ENCODE measurements at places on chromosomes 6 and 20.

- DNase-seq: no peak
Observed at GRCh38 chr6:11766043-11766442, 12.6 kb downstream of the ADTRP start.

DNA sequence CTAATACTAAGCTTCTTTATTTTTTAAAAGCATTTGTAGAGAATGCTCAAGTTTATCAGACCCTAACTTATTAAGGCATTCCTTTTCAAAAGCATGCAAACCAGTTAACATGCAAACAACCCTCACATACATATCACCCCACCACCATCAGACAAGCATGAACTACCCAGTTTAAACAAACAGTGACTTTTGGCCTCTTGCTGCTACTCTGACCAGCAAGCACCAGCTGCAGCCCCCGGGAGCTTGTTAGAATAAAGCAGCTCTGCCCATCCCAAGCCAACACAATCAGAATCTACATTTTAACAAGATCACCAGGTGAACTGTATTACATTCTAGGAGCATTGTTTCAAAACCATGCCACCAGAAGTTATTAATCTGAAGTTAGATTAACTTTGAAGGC, 5.9 kb upstream of the NUP153 start:
- DNase-seq: no peak

DNA sequence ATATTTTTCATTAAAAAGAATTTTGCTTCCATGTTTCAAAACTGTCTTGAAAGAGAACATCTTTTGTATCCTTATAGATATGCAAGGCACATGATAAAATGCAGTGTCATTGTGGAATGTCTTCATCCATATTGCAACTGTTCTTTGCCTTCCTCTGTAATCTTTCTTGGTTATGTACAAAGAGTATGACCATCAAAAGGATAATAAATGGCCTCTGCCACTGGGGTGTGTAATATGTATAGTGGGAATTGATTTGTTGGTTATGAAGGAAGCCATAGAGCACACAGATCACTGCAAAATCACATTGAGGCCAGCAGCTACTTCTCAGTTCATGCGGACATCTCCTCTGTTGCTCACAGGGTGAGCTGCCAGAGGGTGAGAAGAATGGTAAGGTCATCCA, 703.5 kb downstream of the TFAP2A start:
- no peak for DNase-seq

DNA sequence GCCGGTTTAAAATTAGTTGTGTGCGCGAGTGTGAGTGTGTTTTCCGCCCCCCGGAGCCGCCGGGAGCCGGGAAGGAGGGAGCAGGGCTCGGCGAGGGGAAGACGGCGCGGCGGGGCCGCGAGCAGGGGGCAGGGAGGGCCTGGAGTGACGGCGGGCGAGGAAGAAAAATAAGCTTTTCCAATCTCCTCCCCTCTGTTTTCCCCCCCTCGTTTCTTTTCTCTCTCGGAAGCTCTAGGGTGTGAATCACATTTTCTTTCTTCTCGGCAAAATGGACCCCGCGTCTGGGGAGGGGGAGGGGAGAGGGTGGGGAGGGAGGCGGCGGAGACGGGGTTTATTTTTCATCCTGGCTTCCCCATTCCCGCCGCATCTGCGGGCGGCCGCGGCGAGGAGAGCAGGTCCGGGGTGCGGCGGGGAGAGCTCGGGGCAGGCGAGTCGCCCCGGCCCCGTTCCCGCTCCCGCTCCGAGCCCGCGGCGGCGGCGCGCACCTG, 881 bp downstream of the BICRAL start:
- no peak for DNase-seq

GRCh38 chr6:146739696-146740095, 140.9 kb downstream of the ADGB start:
- DNase-seq: no peak

DNA sequence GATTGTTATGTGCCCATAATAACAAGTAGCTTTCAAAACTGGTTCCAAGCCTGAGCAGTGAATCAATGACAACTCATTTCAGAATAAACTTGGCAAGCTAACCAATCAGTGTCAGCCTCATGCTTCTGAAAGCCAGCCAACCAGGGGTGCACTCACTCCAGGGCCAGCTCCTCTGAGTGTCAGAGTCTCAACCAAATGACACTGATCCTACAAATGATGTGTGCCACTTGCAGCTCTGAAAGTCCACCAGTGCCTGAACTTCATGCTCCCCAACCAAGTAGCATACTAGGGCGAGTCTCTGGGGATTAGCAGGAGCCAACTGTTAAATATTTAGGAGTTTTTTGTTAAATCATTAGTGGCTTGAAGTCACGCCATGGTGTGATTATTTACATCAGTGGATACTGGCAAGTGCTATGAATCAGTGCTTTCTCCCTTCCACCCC, 4.5 kb downstream of the IYD start:
- DNase-seq: no peak

GRCh38 chr6:63734923-63735322, 99.3 kb downstream of the PHF3 start:
- no peak for DNase-seq

- DNase-seq: no peak
Observed at GRCh38 chr6:136499370-136499769, 50.9 kb downstream of the MAP7 start.

DNA sequence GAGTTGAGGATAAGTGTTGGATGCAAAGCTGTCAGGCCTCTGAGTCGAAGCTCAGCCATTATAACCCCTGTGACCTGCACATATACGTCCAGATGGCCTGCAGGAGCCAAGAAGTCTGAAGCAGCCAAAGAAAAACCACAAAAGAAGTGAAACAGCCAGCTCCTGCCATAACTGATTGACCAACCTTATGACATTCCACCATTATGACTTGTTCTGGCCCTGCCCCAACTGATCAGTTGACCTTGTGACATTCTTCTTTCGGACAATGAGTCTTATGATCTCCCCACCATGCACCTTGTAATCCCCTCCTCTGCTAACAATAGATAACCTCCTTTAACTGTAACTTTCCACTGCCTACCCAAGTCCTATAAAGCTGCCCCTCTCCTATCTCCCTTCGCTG, 133.7 kb upstream of the AGPAT4 start:
- DNase-seq: no peak

- no peak for DNase-seq
Observed at GRCh38 chr6:126546541-126547120, 206.7 kb downstream of the CENPW start.

- no peak for DNase-seq
Observed at GRCh38 chr6:151119823-151120524, 119.8 kb upstream of the AKAP12 start.

DNA sequence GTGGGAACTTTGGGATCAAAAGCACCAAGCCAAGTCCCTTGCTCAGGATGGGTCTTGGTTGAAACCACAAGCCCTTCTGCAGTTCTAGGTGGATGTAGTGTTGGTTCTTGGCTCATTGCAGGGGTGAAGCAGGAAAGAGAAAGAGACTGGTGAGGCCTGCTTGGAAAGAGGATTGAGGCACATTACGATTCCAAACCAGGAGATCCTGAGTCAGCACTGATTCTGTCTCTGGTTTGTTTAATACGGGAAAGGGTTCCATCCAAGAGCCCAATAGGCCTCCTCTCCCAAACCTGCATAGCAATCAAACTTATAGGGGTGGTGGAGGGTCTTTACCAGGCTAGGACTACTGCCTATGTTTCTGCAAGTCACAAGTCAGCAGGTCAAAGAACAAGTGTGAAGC, 24.3 kb downstream of the NSFL1C start:
- DNase-seq: no peak

- DNase-seq: no peak
Observed at GRCh38 chr6:154621686-154622085, 111.2 kb upstream of the CNKSR3 start.

DNA sequence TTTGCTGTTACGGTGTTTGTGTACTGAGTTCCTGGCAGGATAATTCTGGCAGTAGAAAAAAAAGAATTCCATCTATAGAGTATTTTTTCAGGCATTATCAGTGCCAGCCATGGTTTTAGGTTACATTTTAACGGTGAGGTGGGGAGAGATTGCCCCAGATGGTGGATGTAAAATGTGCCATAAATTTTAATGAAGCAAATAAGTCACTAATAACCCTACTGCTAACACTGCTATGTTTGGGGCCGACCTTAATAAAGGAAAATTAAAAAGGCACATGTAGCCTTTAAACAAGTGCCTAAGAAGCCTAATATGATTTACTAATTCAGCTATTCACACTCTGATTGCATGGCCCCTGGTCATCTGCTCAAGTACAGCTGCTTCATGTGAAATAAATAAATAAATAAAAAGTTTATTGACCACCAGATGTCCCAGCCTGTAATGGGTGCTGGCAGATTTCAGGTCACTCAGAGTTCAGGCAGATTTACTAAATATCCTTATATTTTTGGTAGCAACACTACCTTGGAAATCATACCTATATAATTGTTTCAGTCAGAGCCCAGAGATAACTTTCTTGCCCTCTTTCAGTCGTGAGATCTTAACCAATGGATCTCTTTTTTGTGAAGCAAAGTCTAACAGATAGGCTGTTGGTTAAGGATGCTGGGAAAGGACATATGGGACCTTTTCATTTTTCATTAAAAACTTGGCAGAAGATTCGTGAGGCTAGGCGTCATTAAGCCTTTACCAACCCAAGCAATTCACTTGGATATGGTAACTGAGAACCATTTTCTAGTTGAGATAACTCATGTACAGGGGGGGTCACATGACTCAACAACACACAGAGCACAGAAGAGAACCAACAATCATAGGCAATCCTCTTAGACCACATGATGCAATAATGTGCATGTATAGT, 495.0 kb upstream of the NRSN1 start:
- DNase-seq: no peak
